CD4-positive, alpha-beta T cell treated with Interleukin-15 for 4 hours (primary cell): ENCODE measurements at places on chromosomes 3 and 15.
A peak's percentile ranks its signal among the peaks of the same experiment; 100 is the strongest.

GRCh38 chr15:68560501-68561113 lies 18.2 kb upstream of the CORO2B start:
- no peak for DNase-seq

- DNase-seq: no peak
These were observed 23.4 kb upstream of the TNK2 start for GRCh38 chr3:195931582-195932273.

GRCh38 chr15:43219929-43220928 lies 589 bp downstream of the EPB42 start:
- no peak for DNase-seq

GRCh38 chr15:48046813-48047438 lies 73.9 kb upstream of the SLC24A5 start:
- DNase-seq: no peak

DNA sequence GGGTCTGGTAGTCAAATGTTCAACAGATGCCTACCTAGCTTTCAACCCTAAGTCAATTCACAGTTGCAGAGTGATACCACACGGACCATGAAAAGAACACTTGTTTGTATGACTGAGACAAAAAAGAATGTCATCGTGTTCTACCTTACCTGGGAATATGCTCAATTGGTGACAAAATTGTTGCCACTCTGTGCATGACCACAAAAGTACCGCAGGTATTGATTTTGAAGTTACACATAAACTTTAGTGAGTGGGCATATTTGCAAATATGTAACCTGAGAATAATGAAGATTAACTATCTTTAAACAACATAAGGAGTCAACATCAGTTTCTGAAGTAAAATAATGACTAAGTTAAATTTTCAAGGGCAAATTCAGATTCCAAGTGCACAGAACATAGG lies 53.4 kb upstream of the SNRPN start:
- DNase-seq: no peak

- DNase-seq: no peak
These were observed 592.7 kb upstream of the NAALADL2 start for GRCh38 chr3:174266476-174266875.

- no peak for DNase-seq
These were observed 359.2 kb upstream of the THRB start for GRCh38 chr3:24853685-24854490.

DNA sequence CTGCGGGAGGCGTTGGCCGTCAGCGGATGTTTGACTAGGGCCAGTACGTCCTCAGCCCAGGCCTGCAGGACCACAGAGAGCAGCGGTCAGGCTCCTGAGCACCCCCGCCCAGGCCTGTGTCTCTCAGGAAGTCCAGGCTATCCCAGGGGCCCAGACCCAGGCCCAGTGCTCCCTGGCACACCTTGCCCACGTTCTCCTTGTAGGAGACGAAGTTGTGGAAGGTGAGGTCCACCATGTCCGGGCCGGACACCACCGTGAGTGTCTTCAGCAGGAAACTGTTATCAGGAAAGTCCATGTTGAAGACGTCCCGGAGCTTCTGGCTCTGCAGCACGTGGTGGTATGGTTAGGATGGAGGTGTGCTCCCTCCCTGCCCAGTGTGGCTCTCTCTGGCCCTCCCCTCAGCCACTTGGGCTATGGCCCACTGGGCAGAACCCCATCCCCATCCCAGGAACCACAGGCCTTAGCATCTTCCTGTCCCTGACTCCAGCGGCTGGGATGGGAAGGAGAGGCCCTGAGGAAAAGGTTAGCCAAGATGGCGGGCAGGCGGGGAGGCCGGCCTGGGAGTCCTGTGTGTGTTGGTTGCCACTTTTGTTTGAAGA lies 5.3 kb downstream of the PLCB2 start:
- no peak for DNase-seq

- no peak for DNase-seq
These were observed 26.2 kb downstream of the ALDH1A2 start for GRCh38 chr15:58039079-58040035.

- no peak for DNase-seq
These were observed 24.9 kb downstream of the ALS2CL start for GRCh38 chr3:46668591-46668990.

GRCh38 chr3:101095693-101096430 lies 102.6 kb upstream of the ABI3BP start:
- DNase-seq: no peak

DNA sequence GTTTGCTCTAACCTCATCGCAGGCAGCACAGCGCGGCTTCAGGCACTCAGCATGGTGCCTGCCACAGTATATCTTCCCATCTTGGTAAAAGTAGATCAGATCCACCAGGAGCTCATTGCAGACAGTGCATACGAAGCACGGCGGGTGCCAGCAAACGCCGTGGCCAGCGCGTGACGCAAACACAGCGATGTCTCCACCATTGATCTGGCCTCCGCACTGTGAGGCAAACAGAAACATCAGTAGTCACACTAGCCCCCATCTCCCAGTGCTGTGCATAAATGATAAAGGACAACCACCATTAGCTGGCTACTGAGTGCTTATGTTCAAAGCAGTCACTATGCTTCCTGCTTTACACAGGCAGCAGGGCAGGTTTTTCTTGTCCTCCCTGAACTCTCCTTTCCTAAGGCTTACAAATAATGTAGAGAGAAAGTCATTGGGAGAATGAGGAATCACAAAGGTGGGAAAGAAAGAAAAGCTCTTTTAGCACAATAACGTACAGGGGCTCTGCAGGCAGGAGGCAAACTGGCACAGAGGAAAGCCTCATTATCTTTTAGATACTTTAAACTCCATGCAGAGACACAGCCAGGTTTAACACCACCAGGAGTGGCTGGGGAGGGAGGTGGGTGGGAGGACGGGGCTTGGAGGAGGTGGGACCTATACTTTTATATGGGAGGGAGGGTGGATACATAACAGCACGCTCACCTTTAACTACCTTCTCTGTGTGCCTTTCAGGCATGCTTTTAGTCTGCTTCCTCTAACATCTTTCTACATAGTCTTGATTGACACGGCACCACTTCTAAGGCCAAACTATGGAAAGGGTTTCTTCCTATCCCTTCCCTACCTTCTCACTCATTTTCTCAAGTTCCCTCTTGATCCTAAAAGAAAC lies 67.9 kb downstream of the PRICKLE2 start:
- no peak for DNase-seq

DNA sequence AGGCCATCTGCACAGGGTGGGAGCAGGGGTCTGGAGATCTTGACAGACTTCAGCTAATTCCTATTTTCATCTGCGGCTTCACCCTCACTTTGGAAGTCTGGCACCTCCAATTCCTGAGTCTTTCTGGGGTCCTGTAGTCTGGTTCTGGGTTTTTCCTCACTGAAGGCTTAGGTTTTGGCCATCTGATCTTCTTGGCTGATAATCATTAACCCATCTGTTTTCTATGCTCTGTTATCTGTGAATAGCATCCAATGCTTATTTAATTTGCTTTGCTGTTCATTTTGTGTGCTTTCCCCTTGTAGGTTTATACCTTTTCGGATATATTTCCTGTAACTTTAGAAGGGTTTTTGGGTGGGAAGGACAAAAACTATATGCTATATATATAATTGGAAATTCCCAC lies 17.6 kb downstream of the TATDN2 start:
- no peak for DNase-seq

DNA sequence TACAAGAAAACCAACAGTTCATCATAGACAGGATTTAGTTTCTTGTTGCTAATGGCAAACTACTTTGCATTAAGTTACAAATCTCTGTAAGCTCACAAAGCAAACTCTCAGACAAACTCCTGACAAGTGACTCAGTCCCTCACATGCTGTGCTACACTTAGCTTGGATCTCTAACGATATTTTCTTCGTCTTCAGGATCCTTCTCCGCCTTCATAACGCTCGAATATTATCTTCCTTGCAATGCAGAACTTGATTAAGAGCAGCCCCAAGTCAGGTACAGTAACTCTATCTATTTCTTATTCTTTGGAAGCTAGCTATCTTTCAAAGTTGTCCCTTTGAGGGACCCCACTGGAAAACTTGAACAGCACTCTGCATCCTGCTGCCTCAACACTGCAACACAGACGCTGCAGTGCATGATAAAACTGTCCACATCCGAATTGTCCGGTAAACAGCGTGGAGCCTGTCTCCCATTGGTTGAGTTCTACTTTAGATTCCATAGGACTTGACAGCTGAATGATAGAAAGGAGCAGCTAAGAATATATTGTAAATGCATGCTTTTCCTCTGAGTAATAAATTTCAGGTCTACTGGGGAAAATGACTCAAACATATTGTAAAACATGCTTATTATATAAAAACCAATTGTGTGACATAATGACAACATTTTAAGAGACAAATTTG lies 61.3 kb downstream of the UACA start:
- DNase-seq: no peak

GRCh38 chr3:365268-365667 lies 168.7 kb downstream of the CHL1 start:
- no peak for DNase-seq

GRCh38 chr3:71064291-71064955 lies 519.1 kb downstream of the FOXP1 start:
- DNase-seq: peak; percentile 66

DNA sequence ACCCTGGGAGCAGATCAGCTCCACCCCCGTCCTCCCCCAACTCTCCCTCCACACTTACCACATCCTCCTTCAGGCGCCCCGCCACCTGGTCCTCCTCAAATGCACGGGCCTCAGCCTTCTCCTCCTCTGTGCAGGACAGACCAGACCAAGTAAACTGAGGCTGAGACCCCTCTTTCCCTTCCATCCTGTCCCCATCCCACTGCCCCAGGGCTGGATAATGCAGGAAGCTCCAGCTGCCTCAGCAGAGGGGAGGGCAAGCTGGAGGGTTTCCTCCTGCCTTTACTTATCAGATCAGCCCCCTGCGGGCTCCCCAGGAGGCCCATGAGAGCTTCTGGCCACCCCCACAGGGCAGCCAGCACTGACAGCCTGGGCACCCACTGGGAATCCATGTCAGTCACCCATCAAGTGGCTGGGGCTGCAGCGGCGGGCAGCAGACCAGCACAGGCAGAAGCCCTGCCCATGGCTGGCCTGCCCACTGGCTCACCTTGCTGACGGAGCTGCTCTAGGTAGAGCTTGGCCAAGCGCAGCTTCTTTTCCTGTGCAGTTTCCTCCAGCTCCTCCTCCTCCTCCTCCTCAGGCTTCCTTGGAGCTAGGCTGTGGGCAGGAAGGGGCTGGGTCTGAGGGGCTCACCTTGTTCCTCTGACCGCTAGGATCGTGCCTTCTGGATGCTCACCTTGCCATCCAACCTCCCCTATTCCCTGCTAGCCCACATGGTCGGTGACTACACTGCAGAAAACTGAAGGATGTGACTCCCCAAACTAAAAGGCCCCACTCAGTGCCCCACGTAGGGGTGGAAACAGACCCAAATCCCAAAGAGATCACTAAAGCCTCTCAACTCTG lies 3.9 kb downstream of the RRP9 start:
- DNase-seq: no peak

GRCh38 chr3:156290924-156291271 lies 170.5 kb downstream of the KCNAB1 start:
- DNase-seq: no peak
